CD4-positive, alpha-beta T cell (primary cell): ENCODE measurements at places on chromosomes 2 and 18. TPM values are rescaled to one million over a fixed set of nuclear protein-coding genes. Genes with fewer than 3 reads are reported as not detected.
A peak's percentile ranks its signal among the peaks of the same experiment; 100 is the strongest.

GRCh38 chr18:23369266-23369665, 83.8 kb upstream of the RIOK3 start:
- no peak overlapping the region for H3K27ac ChIP-seq
- H3K4me1 ChIP-seq, result no peaks in the 10 kb centered on the region
- H3K4me3 ChIP-seq, result no peak overlapping the region

DNMT3A gene
- total RNA-seq, result 62.1 TPM

SRBD1 gene
- total RNA-seq, result 14.2 TPM

GRCh38 chr2:215652388-215652787, 216.5 kb upstream of the FN1 start:
- no peaks in the 10 kb centered on the region for H3K27me3 ChIP-seq
- H3K4me1 ChIP-seq, result no peaks in the 10 kb centered on the region
- no peak overlapping the region for H3K4me3 ChIP-seq
- DNase-seq, result no peak

DNA sequence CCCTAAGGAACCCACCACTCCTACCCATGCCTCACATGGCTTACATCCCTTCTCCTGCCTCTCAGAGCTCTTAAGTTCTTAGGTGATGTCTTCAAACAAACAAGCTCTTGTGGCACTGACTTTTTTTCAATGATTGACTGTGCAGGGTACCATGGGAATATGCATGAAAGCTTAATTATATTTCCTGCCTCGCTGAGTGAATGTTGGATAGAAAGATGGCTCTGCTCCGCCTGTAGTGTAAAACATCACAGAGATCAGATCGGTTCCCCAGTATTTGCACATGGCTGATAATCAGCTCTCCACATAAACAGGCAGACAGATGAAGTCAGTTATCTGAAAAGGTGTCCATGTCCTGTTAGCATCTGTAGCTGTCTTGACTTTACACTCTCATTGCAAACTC, 820.8 kb downstream of the TDRD15 start:
- no peaks in the 10 kb centered on the region for H3K27me3 ChIP-seq
- no peaks in the 10 kb centered on the region for H3K4me1 ChIP-seq
- H3K27ac ChIP-seq, result no peak overlapping the region

- H3K27me3 ChIP-seq, result no peaks in the 10 kb centered on the region
- H3K27ac ChIP-seq, result no peak overlapping the region
- peaks cover 65% of the 10 kb centered on the region for H3K36me3 ChIP-seq
- H3K4me1 ChIP-seq, result no peaks in the 10 kb centered on the region
- no peak for DNase-seq
- H3K4me3 ChIP-seq, result no peak overlapping the region
Measured at GRCh38 chr2:61244694-61245093, 82.7 kb downstream of the C2orf74 start.

DLGAP1 gene
- 0.36 TPM for total RNA-seq

LRRC30 gene
- not detected for total RNA-seq

- peak overlapping the region; percentile 60 for H3K4me3 ChIP-seq
- peak; percentile 64 for DNase-seq
- H3K4me1 ChIP-seq, result peaks cover 19% of the 10 kb centered on the region
- no peak overlapping the region for H3K27ac ChIP-seq
- H3K27me3 ChIP-seq, result no peaks in the 10 kb centered on the region
Measured at GRCh38 chr2:102251042-102251848, 60.1 kb upstream of the IL1RL1 start.

DNA sequence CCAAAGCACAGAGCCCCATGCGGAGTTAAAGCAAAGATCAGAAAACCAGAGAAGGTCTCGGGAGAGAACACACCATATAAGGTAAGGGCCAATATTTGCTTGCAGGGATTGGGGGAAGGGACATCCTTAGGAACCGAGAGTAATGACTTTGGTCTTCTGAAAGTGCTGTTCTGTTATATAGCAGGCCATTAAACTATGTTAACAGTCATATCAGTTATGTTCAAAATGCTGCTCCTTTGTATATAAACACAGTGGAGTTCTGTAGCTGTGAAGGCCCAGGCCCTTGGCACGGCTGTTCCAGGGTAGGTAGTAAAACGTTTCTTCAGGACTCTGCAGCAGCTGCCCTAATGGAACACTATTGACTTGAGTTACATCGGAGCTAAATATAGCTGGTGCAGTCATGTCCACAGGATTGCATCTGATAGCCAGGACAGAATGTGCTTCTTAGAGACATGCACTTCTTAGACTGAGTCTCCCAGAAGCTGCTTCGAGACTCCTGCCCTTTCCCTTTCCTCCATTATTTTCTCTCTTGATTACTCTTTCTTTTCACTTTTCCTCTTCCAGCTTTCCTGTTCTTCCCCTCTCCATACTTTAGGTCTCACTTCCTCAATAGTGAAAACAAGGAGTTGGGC, 122.4 kb downstream of the SETBP1 start:
- no peak overlapping the region for H3K4me3 ChIP-seq
- no peaks in the 10 kb centered on the region for H3K36me3 ChIP-seq
- H3K27me3 ChIP-seq, result no peaks in the 10 kb centered on the region
- no peak for DNase-seq
- no peaks in the 10 kb centered on the region for H3K4me1 ChIP-seq

- DNase-seq, result no peak
- H3K27me3 ChIP-seq, result no peaks in the 10 kb centered on the region
- H3K4me1 ChIP-seq, result no peaks in the 10 kb centered on the region
- no peak overlapping the region for H3K4me3 ChIP-seq
- no peak overlapping the region for H3K27ac ChIP-seq
Measured at GRCh38 chr2:62363166-62363565, 142.8 kb downstream of the TMEM17 start.

SIX2 gene
- not detected for total RNA-seq

CLASP1 gene
- total RNA-seq, result 58.0 TPM

DNA sequence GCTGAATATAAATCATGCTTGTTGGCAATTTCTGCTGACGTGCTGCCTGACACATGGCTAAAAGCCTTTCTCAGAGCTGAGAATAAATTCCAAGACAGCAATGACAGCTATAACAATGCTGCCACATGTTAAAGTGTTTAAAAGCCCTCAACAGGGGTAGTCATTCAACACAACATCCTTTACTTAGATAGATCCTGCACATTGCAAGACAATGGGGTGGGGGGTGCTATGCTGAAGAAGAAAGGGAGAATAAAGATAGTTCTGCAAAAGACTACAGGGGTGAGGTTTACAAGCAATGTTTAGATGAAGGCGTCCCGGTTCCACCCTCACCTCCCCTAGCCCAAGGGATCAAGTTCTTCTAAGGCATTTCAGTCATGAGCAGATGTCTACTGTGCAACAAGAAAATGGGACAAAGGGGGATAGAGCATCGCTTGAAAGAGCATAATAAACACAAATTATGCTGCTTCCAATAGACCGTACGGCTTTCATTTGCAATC, 291.0 kb upstream of the ACVR2A start:
- no peak for DNase-seq
- no peaks in the 10 kb centered on the region for H3K36me3 ChIP-seq
- H3K27me3 ChIP-seq, result no peaks in the 10 kb centered on the region
- no peak overlapping the region for H3K4me3 ChIP-seq

GRCh38 chr2:227890495-227891079, 19.2 kb downstream of the DAW1 start:
- no peak overlapping the region for H3K27ac ChIP-seq
- H3K4me3 ChIP-seq, result no peak overlapping the region
- H3K4me1 ChIP-seq, result no peaks in the 10 kb centered on the region
- H3K36me3 ChIP-seq, result no peaks in the 10 kb centered on the region
- H3K27me3 ChIP-seq, result no peaks in the 10 kb centered on the region
